ENCODE measurements at places on chromosomes 13 and 19.

DNA sequence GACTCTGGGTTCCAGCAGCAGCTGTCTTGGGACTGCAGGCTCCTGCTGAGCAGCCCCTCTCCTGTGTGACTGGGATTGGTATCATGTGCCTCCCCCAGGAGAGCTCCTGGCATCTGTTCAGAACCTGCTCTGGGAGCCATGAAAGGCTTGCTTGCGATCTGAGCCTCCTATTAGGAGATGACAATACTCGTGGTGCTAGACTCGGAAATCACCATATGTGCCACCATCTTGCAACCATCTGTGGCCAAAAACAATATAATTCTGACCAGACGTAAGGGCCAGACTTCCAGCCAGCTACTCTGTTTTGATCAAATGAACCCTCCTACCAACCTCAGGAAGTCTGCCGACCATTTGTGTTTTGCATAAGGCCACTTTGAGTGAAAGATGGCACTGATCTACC lies 484.7 kb downstream of the IRS2 start:
- DNase-seq, result no peak

GRCh38 chr13:95660981-95661581 lies 15.9 kb upstream of the DNAJC3 start:
- DNase-seq, result no peak

DNA sequence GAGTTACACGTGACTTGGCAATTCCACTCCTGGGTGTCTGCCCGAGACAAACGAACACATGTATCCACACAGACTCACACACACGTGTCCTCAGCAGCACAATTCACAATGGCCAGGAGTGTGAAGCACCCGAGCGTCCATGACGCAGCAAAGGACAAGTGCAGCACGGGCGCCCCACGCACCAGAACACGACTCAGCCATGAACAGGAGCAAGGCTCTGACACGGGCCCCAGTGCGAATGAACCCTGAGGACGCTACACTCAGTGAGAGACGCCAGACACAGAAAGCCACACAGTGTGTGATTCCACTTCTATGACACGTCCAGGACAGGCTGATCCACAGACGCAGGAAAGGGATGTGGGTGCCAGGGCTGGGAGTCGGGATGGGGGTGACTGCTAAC lies 36.4 kb downstream of the PIP5K1C start:
- DNase-seq, result no peak

DNA sequence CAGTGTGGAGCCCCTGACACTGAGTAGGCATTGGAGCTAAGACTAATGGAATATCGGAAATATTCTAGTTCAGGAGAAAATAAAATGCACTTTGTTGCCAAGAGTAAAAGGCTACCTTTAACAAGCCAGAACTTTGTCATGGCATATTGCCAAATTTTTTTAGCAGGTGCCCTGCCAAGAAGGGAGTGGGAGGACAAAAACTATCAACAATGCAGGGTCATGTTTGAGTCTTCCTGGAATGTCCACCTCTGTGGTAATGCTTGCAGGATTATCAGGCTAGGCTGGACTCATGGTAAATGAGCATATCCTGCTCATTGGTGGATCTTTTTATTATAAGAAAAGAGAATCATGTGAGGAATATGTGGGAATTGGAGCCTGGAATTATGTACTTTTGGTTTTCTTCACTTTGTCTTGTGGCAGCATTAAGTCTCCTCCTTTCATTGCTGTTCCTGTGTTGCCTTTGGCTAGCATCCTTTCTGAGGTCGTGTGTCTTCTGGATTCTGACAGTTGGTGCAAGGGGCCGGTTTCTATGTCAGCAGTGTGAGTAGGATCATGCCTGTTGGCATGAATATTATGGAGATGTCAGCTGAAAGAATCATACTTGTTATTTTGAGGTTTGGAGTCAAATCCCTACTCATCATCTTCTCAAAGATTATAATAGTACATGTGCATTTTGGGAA lies 122.9 kb upstream of the SPRY2 start:
- no peak for DNase-seq

DNA sequence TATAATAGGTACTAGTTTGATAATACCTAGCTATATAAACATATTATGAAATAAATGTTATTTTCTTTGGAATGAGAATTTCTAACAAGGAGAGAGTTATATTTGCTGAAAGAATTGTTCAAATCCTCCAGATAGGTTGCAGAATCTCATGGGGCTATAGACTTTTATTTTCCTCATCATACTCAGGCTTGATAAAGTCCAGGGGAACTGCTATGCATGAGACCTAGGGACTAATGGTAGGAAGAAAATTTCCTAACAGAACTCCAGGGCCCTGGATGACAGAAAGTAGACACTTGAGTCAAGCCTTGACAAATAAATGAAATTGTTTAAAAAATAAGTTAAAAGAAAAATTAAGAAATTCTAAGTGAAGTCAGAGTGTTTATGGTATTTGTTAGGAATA lies 138.5 kb upstream of the DACH1 start:
- DNase-seq, result no peak

All from AG08396 (cell line).